ENCODE measurements at places on chromosomes 3 and 15.

DNA sequence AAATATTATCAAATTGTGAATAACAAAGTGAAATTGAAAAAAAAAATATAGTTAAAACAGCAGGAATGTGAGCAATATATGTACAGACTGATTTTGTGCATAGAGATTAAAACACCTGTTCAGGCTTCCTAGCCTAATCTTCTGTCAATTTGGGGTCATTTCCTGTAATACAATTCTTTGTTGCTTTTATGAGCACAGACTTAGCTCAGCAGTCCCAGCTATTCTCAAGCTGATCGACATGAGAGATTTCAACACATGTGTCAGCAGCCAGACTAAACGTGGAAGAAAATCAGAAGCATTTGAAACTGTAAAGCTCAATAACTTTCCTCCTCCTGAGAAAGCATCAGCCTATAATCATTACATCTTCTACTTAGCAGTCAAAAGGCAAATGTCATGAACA is 1.6 kb upstream of the FHIT start:
- DNase-seq: no peak

GRCh38 chr3:102936511-102937045 is 501.8 kb downstream of the ZPLD1 start:
- DNase-seq: no peak

DNA sequence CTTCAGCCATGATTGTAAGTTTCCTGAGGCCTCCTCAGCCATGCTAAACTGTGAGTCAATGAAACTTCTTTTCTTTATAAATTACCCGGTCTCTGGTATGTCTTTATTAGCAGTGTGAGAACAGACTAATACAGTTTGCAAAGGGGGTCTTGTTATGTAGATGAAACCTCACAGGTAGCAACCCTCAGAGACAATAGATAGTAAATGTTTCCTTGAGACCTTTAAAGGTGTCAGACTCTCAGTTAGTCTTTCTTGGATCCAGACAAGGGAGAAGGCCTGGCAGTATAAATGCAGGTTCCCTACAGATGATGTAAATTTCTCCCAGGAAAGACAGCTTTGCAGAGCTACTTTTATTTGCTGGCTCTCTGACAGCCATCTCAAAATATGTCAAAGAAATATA is 510.8 kb downstream of the AGBL1 start:
- no peak for DNase-seq

DNA sequence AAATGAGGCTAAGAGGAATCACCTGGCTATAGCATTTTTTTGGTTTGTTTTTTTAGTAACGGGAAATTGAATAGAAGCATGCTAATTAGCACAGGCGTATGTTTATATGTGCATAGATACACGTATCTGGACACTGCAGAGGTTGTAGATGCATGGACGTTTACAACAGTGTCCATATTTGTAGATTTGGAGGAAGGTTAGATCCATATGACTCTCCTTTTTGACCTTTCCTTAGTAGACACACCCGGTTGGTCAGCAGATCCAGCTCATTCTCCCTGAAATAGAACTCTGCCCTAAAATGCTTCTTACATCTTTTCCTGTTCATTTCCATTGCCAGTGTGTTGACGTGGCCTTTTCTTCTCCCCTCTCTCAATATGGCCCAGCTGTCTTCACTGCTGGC is 60.1 kb downstream of the SLCO3A1 start:
- DNase-seq: no peak

DNA sequence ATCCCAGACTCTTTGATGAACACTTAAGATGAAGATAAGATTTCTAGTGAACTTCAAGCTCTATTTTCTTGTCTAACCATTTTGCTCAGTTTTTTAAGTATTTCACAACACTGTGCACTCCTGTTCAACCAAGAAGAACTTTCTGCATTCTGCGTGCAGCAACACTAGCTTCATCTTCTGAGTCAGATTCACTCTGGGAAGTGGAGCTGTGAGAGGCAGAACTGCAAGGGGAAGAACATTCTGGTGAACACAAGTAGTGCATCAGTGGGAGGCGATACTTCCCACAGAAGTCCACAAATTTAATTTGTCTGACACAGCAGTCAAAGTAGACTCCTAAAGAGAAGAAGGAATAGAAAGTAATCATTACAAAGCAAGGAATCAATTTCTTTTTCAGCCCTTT is 18.1 kb downstream of the LRRC58 start:
- DNase-seq: no peak

- no peak for DNase-seq
These were observed 495 bp upstream of the NXPE3 start for GRCh38 chr3:101778385-101779046.

DNA sequence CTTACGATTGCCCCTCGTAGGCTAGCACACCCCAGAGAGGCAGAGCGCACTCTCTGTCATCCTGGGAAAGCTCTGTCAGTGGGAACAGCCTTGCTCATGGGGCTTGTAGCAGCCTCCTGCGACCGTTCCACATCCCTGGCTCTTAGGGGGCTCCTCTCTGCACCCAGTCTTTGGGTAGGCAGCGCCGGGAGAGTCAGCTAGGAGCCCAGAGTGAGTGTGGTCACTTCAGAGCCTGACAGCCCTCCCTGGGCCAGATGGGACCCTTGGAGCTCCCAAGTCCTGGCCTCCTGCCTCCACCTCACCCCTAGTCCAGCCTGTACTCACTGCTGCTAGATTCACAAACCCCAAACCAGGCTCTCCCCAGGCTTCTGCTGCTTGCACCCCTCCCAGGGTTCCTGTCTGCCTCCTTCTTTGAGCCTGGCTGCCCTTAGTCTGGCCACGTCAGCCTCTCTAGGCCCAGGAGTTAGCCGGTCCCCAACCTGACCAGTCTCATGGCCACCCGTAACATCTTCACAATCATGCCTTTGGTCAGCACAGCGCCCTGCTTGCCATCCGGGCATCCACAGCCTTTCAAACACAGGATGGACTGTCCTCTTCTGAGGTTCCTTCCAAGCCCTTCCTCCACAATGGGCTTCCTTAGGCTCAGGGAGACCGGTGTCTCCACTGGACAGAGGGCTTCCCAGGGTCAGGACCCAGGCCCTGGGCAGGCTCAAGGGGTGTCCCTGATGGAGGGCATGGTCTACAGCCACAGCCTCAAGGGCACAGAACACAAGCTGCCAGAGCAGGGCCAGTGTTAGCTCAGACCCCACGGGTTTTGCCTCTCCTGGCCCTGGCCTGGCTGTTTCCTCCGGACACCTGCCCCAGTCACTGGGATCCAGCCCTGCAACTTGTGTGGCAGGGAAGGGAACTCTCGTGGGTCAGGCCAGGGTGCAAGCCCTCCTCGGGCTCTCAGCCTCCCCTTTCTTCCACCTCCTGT is 4.6 kb downstream of the ACSBG1 start:
- DNase-seq: no peak

DNA sequence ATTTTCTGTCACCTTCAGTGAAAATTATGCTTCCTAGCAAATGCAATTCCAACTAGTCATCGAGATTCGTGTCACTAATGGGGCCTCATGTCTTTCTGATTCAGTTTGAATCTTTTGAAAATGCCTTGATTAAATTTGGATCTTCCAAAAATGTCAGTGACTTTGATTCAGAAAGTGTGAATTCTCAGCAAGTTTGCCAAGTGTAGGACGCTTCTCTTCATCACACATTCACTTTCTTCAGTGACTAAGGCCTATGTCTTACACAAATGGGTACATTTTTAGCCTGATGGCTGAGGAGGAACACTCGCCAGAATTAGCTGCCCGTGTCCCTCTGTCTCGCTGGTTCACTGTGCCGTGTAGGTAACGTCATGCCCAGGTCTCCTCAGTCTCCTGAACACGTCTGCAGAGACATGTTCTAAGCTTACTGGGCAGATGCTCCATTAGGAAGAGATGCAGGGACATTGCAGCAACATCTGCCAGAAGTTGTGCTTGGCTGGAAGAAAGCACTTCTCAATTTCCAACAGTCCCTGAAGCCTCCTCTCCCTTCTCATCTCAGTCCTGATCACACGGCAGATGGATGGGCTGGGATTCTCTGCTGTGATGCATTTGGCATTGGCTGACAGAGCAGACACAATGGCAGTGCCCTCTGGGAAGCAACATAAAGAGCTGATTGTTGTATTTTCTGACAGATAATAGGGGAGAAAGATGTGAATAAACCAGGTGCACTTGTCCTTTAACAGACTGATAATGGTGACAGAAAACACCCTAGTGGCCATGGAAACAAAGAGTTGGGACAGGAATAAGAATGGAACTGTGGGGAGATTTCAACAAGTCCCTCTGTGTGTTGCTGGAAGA is 29.1 kb upstream of the LYZL4 start:
- DNase-seq: no peak

DNA sequence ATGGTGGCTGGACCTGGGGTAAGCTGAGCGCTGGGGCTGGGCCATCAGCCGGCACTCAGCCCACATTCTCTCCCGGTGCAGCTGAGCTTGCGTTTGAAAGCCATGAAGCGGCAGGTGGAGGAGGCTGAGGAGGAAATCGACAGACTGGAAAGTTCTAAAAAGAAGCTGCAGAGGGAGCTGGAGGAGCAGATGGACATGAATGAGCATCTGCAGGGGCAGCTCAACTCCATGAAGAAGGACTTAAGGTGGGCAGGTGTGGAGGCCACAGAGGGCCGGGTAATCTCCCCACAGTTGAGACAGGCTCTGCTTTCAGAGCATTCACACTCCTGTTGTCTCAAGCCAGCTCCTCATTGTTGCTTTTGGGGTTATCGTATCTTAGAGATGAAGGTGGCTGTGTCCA is 45.7 kb upstream of the MYZAP start:
- DNase-seq: no peak

DNA sequence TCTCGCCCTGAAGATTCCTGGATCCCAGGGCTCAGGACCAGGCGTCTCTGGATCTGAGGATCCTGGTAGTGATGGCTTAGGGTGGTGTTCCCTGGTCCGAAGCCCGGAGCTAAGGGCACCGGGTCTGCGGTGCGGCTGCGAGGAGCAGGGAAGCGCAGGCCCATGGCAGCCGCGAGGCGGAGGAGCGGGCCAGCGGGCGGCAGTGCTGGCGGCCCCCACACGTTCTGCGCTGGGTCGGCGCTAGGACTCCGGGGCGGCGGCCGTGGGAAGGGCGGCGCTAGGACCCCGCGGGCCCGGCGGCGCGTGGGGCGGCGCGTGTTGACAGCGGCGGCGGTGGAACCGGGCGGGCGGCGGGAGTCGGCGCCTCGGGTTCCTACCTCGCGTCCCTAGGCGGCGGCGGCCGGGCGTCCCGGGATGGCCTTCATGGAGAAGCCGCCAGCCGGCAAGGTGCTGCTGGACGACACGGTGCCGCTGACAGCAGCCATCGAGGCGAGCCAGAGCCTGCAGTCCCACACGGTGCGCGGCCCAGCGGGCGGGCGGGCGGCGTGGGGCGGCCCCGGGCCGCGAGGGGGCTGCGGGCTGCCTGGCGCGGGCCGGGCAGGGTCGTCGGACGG is at the start of gene PXK:
PXK (plus strand) TSS at position 318 of the 614 bp plus-strand sequence; CDS start at position 415, 97 bp downstream.
- DNase-seq: no peak

- no peak for DNase-seq
These were observed 214.8 kb downstream of the LSAMP start for GRCh38 chr3:116230431-116231020.

DNA sequence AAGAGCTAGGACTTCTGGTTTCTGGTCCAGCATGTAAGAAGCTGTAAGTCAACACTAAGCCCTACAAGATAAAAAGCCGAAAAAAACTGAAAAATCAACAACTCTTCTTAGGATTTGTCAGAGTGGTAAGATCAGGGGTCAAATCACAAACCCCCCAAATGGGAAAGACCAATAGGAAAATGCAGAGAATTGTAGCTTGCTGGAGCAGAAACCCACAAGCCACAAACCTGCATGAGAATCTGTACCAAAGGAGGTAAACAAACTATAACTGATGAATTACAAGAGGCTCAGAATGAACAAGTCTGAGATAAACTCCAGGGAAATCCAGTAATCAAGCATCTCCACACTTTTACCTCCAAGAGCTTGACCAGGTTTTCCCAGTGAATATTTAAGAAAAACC is 36.0 kb downstream of the RFX7 start:
- DNase-seq: no peak

- no peak for DNase-seq
These were observed 335.1 kb upstream of the DCBLD2 start for GRCh38 chr3:99236576-99236975.

DNA sequence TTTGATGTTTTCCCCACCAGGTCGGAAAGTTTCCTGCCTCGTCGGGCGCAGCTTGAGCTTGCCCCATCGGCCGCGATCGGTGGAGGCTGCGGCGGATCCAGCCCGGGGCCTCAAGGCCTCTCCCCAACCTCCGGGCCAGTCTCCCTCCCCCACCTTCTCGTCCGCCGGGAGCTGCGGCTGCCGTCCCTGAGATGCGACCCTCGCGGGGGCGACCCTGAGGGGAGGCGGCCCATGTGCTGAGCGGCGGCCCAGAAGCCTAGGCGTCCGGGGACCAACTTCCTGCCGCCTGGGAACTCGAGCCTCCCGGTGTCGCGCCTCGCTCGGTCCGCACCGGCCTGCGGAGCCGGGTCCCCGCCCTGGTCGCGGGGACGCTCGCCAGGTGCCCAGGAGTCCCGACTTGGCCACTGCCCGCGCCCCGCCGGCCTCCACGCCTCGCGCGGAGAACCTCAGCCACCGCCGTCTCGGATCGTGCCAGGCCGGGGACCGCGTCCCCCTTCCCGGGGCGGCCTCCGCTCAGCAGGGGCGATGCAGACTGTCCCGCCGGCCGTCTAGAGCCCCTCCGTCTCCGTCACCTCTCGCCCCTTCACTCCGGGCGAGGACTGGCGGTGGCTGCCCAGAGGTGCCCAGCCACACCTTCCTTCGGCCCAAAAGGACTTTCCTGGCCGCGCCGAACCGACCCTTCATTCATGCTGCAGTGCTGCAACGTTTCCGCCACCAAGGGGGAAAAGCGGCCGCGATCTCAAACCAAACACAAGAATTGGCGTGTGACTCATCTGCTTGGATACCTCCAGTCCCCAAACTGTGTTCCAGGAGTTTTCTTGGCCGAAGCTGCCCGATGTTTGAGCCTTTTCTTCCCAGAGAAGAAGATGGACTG is 656 bp downstream of the SLMAP start:
- peak; percentile 22 for DNase-seq

GRCh38 chr3:185316740-185317412 is 46.1 kb upstream of the MAP3K13 start:
- DNase-seq: no peak

GRCh38 chr3:193776626-193777358 is 183.8 kb downstream of the OPA1 start:
- no peak for DNase-seq

DNA sequence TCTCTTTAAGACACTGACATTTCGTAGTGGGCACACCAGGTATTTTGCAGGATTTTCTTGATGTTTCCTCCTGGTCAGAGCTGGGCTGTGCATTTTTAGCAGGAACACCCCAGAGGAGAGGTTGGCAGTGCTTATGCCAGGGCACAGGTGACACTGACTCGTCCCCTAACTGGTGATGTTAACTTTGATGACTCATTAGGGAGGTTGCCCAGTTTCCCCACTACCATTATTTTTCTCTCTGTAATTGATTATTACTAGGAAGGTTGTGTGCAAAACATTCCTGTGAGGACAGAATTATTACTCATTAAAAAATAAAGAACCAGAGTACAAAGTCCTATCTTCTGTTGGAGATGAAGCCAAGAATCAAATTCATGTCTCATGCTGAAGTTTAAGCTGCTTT is 394.5 kb downstream of the GABRG3 start:
- DNase-seq: no peak

- DNase-seq: no peak
These were observed 21.1 kb downstream of the GCNT3 start for GRCh38 chr15:59632714-59633113.
